ENCODE measurements at places on chromosomes 2 and 18.

DNA sequence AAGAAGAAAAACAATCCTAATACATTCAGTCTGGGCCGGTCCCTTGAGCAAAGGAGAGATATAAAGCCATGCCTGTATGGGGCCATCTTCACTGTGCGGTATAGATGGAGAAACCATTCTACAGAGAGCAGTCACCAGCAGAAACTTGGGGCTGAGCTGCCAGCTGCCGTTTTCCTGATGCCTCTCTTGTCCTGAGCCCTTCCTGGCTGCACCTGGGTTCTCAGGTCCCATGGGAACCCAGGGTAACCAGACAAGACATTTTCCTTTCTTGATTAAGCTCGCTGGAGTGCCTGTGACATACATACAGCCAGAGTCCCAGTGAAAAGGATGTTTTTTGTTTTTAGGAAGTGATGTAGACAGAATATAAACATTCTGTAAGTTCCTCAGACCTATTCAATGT is 5.3 kb upstream of the METTL21A start:
- no peak for DNase-seq

- DNase-seq: no peak
Measured at GRCh38 chr2:242069018-242069417, 199.5 kb downstream of the RTP5 start.

DNA sequence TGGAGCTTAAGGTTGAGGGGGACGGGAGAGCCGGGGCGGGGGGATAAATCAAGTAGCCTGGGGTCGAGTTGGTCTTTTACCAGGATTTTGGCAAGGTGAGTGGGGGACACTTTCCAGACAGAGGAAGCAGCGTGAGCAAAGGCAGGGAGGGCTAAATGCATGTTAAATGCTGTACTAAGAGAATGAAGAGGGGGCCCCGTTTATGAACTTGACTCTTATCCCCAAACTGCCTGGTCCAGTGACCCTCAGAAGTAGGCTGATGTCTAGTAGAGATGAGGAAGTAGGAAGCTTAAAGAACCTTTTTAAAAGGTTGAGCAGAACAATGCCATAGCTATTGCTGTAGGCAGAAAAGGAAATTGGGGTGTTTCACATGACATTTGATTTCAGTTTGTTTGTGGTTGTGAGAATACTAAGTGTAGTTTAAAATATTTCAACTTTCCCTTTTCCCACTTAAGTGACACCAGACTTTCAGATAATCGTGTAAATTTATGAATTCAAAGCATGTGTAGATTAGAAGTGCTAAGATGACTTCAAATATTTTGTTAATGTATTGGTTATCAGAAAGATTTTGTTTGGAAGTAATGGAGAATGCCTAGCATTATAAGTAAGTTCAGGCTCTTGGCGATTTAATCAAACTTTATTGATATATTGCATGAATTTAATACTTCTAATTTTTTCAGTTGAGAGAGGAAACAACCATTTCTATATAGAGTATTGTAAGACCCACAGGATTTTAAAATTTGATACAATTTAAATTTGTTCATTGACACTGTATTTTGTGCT is 1.8 kb downstream of the REL start:
- DNase-seq: peak; percentile 79

- no peak for DNase-seq
Measured at GRCh38 chr2:43399515-43400264, 173.3 kb upstream of the ZFP36L2 start.

- DNase-seq: no peak
Measured at GRCh38 chr2:221897718-221898117, 325.6 kb upstream of the EPHA4 start.

DNA sequence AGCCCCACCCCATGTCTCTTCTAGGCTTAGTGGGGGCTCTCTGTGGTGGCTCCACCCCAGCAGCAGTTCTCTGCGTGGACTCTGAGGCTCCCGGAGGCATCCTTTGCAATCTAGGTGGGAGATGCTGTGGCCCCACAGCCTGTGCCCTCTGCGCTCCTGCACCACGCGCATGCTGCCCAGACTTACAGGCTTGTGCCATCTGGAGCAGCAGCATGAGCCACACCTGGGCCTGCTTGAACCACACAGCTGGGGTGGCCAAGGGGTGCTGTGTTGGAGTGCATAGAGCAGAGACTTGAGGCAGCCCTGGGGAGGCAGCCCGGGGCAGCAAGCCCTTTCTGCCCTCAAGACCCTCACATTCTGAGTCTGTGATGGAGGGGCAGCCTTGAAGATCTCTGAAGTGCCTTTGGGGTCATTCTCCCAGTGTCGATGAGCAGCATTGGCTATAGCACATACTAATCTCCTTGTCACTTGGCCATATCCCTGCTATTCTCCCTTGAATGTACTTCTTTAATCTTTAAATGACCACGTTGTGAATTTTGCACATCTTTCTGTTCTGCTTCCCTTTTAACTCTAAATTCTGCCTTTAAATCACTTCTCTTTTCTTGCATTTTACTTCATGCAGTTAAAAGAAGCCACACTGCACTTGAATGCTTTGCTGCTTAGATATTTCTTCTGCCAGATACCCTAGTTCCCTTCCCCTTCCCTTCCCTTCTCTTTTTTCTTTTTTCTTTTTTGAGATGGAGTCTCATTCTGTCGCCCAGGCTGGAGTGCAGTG is 62.4 kb downstream of the NCAPH start:
- no peak for DNase-seq
